ENCODE measurements at places on chromosomes 2 and 18.

DNA sequence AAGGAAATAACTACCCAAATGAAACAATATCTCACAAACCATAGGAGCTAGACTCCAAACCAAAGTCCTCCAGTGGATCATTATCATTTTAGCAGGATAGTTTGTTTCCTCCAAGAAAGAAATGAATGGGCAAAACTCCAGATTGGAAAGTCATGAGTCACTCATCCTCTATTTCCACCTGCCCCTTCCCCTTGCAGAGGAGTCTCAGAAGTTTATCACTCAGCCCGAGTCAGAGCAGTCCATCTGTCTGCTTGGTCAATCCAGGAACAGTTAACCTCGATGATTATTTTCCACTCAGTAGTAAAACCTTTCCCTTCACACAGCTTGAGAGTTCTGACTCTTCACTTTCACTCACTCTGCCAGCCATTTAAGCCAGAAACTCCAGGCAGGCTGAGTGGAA lies 462.2 kb downstream of the BCL11A start:
- DNase-seq, result no peak

- no peak for DNase-seq
Observed at GRCh38 chr2:74417197-74417596, 4.2 kb downstream of the C2orf81 start.

- no peak for DNase-seq
Observed at GRCh38 chr2:118319271-118319684, 231.0 kb downstream of the INSIG2 start.

- DNase-seq, result no peak
Observed at GRCh38 chr2:24024018-24024417, 14.1 kb downstream of the MFSD2B start.

GRCh38 chr2:9830685-9831410 lies 12.4 kb upstream of the TAF1B start:
- peak; percentile 25 for DNase-seq

GRCh38 chr2:32844253-32844652 lies 102.5 kb upstream of the LTBP1 start:
- DNase-seq, result no peak

GRCh38 chr2:233007739-233008138 lies 5.3 kb downstream of the NGEF start:
- DNase-seq, result no peak

DNA sequence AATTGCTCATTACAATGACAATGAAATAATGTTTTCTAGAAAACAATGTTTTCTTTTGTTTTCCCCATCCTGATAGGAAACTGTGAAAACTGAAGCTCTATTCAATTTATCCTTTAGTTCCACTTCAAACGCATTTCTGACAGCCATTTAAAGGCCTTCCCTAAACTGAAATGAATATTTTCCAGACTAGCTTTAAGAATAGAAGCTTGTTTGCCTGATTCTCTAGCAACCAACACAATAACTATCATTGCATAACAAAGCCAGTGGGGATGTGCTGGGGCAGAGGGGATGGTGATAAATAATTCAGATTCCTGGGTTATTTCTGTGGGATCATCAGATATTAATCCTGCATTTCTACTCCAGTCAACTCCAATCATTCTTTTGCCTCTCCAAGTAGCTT lies 427.1 kb downstream of the RND3 start:
- DNase-seq, result no peak

- no peak for DNase-seq
Observed at GRCh38 chr2:86052676-86053075, 53.0 kb downstream of the POLR1A start.

DNA sequence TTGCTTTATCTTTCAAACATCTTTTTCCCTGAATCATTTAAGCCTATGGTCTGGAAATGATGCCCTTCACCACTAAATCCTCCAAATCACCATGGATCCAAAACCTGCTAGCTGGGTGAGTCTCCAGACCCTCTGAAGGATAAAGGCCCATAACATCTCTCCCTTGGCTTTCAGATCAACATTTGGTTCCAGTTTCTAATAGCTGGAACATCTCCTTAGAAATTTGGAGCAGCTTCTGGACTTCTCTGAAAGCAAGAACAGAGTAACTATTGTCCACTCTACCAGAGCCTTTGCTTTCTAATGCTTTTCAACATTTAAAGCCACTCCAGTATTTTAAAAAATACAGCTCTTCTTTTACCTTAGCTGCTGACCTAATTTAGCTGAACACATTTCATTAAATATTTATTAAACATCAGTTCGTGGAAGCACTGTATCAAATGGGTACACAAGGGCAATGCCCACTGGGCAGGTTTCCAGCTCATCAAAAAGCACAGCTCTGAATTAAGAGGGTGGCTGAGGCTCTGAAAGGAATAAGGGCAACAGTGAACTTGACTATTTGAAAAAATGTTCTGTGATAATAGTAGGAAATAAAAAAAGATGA lies 75.3 kb downstream of the GALNT3 start:
- DNase-seq, result no peak

DNA sequence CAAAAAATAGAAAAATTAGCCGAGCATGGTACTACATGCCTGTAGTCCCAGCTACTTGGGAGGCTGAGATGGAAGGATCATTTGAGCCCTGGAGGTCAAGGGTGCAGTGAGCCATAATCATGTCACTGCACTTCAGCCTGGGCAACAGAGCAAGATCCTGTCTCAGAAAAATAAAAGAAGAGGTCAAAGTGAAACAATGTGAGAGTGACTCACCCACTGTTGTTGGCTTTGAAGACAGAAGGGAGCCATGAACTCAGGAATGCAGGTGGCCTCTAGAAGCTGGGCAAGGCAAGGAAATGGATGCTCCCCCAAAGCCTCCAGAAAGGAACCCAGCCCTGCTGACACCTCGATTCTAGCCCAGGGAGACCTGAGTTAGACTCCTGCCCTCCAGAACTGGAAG lies 3.7 kb upstream of the TMEM214 start:
- no peak for DNase-seq

- DNase-seq, result no peak
Observed at GRCh38 chr2:77664491-77664890, 142.3 kb upstream of the LRRTM4 start.

GRCh38 chr2:118854507-118855345 lies 7.3 kb upstream of the EN1 start:
- DNase-seq, result no peak

- no peak for DNase-seq
Observed at GRCh38 chr18:10025711-10026670, 112.2 kb downstream of the VAPA start.

GRCh38 chr18:78994977-78995582 lies 15.5 kb downstream of the SALL3 start:
- no peak for DNase-seq

GRCh38 chr2:24365051-24365450 lies 4.7 kb upstream of the ITSN2 start:
- DNase-seq, result no peak

GRCh38 chr2:19078709-19079108 lies 279.7 kb downstream of the OSR1 start:
- no peak for DNase-seq

Measured in CD4-positive, alpha-beta T cell treated with Interleukin-17A for 1 hour (primary cell).